AG08396 (cell line): ENCODE measurements at places on chromosomes 2 and 18.

- DNase-seq: no peak
Measured at GRCh38 chr18:7230626-7231349, at the start of gene LRRC30. TSS of gene LRRC30 (plus strand) at chr18:7231089. CDS start at chr18:7231139, 50 bp downstream.

DNA sequence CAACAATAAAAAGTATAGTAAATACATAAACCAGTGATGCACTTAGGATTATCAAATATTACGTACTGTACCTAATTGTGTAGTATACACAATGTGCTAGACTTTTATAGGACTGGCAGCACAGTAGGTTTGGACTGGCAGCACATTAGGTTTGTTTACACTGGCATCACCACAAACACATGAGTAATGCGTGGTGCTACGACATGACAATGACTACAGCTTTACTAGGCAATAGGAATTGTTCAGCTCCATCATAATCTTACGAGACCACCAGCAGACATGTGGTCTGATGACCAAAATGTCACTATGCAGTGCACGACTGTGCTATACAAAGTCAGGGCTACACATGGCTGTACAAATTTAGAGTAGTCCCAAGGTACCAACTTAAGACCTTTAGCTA, 2.3 kb downstream of the MBOAT2 start:
- peak; percentile 11 for DNase-seq

GRCh38 chr2:157394928-157395327, 49.0 kb downstream of the CYTIP start:
- DNase-seq: no peak

- DNase-seq: peak; percentile 51
Measured at GRCh38 chr2:224145751-224146355, 106.8 kb upstream of the SERPINE2 start.

DNA sequence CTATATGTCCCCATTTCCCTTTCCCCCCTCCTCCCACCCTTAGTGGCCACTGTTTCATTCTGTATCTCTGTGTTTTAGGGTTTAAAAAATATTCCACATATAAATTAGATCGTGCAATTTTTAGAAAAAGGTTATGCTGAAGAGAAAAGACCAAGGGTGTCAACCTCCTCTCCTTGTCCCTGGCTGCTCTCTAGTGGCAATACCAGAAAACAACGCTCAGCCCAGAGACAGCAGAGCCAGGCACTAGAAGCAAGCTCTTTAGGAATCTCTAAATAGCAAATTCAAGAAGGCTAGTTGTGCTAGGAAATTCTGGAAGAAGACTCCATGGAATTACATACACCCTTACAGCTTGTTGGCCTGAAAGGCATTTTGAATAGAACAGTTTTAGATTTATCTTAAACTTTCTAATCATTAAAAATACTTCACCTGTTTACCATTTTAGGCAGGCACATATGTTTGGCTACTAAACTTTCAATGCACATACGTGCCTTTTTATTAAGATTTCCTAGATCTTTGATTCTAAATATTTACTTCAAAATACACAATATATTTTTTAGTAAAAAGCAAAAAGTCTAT, 35.1 kb upstream of the RASGRP3 start:
- peak; percentile 67 for DNase-seq

DNA sequence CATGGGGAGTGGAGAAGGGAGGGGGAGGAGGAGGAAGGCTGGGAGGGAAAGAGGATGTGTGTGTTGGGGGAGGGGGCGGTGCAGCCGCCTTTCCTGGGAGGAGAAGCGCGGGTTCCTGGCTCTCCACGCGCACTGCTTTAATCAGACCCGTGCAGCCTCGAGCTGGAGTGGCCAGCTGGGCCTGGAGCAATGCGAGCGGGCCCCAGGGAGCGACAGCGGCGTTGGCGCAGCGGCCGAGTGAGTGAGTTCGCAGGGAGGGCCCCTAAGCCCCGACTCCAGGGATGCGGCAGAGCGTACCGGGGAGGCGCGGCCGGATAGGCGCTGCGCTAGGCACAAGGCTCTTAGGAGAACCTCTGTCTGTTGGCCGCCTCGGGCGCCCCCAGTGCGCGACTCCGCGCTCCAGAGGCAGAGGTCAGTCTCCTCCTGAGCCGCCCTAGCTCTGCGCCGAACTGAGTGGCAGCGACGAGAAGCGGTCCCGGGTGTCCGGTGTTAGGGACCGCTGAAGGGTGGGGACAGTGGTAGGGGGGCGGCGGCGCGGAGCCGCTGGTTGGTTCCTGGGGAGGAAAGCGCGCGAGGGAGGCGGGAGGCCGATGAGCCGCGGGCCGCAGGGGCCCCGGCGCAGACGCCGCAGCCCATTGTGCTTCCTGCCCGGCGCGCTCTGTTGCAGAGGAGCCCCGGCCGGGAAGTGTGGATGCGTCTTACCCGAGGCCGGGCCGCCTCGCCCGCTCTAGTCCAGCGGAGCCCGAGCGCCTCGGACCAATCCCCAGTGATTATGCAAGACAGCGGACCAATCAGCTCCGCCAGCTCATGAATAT, 455 bp upstream of the DLX1 start:
- DNase-seq: peak; percentile 97

DNA sequence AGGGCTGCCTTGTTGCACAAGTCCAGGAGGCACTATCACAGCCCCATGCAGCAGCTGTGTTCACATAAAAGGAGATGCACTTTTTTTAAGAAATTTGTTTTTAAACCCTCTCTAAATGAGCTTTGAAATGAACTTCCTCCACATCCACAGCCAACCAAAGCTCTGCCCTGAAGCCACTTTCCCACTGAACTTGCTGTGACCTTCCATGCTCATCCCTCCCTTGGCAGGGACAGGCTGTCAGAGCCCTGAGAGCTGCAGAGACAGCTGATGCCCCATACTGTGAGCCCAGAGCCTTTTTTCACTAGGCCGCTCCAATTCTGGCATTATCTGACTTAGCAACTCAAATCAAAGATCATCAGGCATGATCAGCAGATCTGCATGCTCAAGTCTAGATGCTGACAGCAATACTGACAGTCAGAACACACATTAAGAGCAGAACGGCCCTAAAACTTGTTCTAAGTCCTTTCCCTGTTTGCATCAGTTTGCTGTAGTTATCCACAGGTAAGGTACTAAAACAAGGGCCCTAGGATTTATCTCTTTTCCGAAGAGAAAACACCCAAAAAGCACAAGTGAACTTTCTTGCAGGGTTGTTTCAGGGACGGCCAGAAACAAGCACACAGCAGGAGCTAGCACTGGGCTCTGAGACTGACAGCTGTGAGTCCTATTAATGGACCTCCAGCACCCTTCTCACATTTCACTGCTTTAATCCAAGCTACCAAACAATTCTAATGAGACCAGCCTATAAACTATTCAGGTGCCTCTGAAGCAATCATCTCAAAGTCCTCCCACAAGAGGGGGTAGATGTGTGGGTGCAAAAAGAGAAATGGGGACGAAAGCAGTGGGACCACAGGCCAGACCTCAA, 34.9 kb downstream of the RNU4ATAC start:
- DNase-seq: no peak
